ENCODE measurements at places on chromosomes 7 and 10.

GRCh38 chr10:12697764-12698163 is 303.7 kb downstream of the CCDC3 start:
- DNase-seq: no peak

GRCh38 chr10:30070001-30070685 is 10.8 kb upstream of the JCAD start:
- peak; percentile 84 for DNase-seq

- no peak for DNase-seq
Measured at GRCh38 chr7:40659231-40659630, 524.4 kb downstream of the SUGCT start.

- no peak for DNase-seq
Measured at GRCh38 chr10:11454958-11455566, 156.4 kb downstream of the USP6NL start.

DNA sequence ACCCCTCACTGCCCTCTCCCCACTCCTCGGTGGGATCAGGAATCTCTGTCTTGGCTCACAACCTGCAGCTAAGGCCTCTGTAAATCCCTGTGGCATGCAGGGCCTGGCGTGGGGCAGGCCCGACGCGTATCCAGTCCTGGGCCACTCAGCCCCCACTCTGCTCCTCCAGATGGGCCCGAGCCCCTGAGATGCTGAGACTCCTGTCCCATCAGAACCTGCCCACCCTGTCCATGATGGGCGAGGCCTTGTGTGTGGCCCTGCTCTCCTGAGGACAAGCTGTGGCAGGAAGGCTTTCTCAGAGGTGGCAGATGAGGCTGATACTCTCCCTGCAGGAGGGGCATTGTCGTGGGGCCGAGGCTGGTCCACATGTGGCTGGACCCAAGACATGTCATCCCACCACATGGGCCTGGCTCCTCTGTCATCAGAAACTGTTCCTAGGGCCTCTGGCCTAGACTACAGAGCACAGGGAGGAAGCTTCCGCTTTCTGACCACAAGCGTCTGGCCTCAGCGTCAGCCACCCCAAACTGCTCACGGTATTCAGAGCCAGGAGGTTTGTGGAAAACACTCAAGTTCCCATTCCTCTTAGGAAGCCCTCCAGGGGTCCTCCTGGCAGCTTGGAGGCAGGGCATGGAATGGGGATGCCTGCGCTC is 6.0 kb downstream of the ALOX5 start:
- no peak for DNase-seq

DNA sequence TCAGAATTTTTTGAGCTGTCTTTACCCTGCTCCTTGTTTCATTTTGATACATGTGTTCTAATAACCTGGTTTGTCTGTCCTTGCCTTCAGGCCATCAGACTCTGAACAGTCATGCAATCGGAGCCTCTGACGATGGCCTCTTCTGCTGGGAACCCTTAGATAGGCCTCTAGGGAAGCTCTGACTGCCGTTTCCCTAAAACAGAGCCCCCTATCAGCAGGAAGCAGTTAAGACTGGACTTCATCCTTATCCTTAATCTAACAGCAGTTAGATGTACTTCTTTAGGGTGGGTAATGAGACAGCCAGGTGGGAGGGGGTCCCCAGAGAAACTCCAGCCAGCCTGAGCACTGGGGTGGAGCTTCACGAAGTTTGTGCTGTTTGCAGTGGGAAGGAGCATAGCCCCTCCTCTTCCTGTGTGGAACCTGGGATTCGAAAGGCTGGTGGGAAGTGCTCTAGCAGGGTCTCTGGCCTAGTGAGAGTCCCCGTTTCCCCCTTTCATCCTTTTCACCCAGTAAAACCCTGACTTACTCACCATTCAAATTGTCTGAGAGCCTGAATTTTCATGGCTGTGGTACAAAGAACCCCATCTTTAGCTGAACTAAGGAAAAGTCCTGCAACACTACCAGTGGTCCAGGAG is 28.4 kb upstream of the SORCS3 start:
- no peak for DNase-seq

- DNase-seq: no peak
Measured at GRCh38 chr7:74615933-74616780, 41.4 kb upstream of the GTF2I start.

- DNase-seq: peak; percentile 53
Measured at GRCh38 chr10:97547962-97548361, 24.6 kb upstream of the ANKRD2 start.

- no peak for DNase-seq
Measured at GRCh38 chr10:60731134-60731885, 47.0 kb upstream of the CDK1 start.

DNA sequence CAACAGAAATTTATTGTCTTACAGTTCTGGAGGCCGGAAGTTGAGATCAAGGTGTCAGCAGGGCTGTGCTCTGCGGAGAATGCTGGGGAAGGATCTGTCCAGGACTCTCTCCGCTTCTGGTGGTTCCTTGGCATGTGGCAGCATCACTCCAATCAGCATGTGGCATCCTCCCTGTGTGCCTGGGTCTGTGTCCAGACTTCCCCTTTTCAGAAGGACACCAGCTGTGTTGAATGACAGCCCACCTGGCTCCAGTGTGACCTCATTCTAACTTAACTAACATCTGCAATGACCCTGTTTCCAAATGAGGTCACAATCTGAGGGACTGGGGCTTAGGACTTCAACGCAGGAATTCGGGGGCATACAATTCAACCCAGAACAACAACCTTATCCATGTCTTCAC is 141.9 kb downstream of the BMS1 start:
- DNase-seq: no peak

DNA sequence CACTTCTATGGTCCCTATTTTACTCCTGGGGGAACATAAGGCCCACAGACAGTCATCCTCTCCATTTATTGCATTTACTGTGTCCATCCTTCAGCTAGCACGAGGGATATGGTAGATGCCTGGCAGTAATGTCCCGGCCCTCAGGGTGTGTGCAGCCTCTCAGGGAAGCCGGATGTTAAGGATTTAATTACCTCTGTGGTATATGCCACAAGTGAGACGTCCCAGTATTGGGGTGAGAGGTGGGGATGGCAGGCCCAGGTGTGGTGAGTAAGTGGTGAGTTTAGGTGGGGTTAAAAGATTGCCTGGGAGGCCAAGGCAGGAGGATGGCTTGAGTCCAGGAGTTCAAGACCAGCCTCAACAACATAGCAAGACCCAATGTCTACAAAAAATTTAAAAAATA is 144.9 kb downstream of the SH3PXD2A start:
- DNase-seq: no peak

DNA sequence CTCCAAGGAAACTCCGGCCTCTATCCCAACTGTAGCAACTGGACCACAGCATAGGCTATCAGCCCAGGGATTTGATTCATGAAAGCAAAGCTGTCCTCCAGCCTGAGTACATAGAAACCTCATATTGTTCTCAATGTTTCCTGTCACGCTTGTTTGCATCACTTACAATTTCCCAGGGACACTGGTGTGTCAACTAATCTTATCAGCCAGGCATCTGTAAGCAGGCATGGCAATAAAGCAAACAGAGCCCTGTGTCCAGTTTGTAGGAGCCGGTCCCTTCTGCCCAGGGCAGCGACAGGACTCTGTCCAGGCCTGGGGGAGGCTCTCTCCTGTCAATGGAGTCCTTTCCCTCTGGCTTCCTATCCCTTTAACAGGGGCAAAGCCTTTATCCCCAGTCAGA is 23.0 kb upstream of the CDHR3 start:
- no peak for DNase-seq

Measured in amniotic epithelial cell (primary cell).